ENCODE measurements at places on chromosomes 16 and 17.
A peak's percentile ranks its signal among the peaks of the same experiment; 100 is the strongest.

- DNase-seq: no peak
Observed at GRCh38 chr17:51407576-51407975, 147.2 kb downstream of the UTP18 start.

DNA sequence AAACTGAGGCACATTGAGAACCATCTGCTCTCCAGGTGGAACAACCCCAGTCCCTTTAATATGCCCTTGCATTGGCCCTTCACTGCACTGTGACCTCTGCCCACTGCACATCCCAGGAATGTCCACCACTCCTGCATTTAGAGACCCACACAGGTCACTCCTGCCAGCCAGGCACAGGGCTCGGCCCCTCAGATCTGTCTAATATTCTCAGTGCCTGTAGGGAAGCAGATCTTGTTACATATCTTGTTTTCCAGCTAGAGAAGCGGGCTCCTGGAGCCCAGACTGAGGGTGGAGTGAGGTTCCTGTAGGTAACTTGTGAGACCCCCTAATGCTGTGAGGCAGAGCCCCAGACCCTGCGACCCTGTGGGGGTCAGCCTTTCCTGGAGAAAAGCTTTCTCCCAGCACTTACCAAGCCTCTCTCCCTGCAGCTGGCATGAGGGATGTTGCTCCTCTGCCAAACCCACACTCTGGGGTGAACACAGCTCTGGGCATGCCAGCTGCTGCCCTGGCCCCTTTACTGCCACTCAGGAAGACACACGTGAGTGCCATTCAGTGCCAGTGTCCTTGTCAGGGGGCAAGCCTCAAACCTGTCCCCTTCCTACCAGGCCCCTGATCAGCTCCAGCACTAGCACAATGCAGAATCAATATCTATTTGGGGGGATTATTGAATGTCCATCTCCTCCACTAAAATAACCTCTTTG lies 40.3 kb upstream of the CRHR1 start:
- DNase-seq: no peak

- peak; percentile 13 for DNase-seq
Observed at GRCh38 chr17:17757391-17757791, 76.1 kb downstream of the RAI1 start.

DNA sequence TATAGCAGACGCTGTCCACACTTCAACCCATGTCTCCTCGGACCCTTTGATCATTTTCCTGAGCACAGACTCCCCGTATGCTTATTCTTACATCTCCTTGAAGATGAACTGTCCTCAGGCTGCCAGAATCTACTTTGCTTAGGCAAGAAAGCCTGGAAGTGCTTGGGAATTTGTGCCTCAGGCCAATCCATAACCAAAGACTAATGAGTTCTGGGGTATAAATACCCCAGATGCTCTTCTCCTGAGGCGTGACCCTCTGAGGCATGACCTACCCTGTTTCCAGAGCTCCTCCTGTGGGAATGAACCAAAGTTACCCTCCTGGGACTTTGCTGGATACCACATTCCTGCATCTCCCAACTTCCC lies 10.1 kb upstream of the TEKT3 start:
- DNase-seq: no peak

- no peak for DNase-seq
Observed at GRCh38 chr17:65633146-65633881, 71.9 kb upstream of the AXIN2 start.

DNA sequence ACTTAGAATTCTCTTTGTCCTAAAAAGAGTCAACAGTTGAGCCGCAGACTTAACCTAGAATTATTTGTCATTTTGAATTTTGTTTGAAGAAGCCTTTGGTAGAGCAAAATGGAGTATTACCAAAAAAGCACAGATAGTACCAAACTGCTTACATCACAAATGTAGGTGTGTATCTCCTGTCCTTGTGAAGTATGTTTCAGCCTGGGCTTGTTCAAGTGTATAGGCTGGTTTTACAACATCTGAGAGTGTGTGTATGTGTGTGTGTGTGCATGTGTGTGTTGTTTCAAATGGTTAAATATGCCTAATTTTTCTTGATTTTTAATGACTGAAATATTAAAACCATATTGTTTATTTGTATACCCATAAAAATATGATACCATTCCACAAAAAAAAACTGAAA lies 188.7 kb upstream of the AXIN2 start:
- no peak for DNase-seq

DNA sequence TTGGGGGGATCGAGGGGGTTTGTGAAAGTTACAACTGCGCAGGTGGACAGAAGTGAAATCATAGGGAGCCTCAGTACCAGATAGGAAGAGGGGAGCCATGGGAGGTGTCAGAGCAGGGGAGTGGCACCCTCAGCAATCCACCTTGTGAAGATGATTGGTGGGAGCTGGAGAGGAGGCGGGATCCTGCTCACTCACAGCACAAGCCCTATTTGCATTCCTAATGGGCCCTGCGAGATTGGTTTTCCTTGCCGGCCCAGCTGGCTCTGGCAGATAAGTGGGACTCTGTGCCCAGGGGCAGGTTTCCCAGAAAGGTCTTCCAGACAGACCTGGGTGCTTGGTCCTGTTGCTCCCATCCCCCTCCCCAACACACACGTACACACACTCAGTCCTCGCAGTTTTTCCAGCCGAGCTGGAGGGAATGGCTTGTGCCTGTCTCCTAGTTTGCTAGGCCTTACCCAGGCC lies 9.4 kb downstream of the WNT3 start:
- no peak for DNase-seq
